ENCODE measurements at places on chromosomes 3 and 15.

DNA sequence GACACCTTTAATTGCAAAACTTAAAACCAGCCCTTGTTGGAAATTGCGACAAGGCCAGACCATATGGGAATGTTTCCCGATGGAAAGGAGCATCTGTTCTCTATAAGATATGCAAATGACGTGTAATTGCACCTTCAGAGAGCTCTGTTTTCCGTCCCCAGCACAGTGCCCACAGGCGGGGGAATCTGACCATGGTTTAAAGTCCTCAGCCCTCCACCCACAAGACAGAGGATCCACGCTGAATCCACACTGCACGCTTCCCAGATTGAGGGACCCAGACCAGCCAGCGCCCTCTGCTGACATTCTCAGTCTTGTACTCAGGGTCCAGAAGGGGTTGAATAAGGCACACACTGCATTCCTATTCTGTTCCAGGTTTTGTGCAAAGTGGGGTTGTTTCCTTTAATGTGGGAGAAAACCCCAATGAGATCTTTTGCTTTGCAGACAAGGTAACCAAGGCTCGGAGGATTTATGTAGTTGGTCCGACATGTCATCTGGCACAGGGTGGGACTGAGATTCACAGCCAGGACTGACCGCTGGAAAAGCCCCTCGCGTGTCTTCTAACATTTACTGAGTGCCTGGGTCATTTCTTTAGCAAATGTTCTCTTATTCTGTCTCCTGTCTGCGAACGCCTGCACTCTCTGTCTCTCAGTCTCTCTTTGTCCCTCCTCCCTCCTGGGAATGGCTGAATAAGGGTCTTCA is 36.8 kb upstream of the KLHL25 start:
- no peak for DNase-seq

GRCh38 chr3:197029511-197030167 is at the start of gene MELTF:
Gene MELTF (minus strand): TSS chr3:197029817. CDS start chr3:197029702, 115 bp downstream.
- DNase-seq = peak; percentile 30

- DNase-seq = no peak
Observed at GRCh38 chr3:84440291-84440690, 518.5 kb upstream of the CADM2 start.

DNA sequence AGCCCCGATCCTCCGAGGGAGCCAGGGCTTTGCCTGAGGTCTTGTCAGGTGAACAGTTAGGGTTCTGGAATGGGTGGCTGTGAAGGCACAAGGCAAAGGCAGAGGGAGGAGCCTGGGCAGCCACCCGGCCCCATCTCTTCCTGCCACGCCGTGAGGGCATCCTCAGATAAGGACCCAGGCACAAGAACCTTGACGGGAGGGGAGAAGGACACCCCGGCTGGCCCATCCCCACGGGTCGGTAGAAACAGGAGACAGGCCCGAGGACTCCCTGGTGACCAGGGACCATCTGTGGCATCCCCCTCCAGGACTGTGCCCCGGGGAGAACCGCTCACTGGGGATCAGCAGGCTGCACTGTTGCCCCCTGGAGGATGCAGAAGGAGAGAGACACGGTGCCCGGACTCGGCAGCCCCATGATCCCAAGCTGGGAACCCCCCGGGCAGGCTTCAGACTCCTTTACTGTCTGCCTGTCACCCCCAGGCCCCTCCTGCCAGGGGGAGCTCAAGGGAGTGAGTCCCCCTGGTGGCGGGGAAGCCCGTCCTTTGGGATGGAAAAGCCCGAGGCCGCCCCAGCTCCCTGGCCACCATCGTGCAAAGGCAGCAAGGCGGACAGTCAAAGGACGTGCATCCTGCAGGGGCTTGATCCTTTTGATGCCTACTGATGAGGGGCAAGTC is 12.3 kb upstream of the PCSK6 start:
- DNase-seq = peak; percentile 21

GRCh38 chr3:143657391-143657790 is 190.9 kb downstream of the SLC9A9 start:
- DNase-seq = no peak

- DNase-seq = no peak
Observed at GRCh38 chr15:71291723-71292122, 176.5 kb downstream of the THSD4 start.

GRCh38 chr3:16512435-16513140 is 911 bp downstream of the RFTN1 start:
- DNase-seq = peak; percentile 12

DNA sequence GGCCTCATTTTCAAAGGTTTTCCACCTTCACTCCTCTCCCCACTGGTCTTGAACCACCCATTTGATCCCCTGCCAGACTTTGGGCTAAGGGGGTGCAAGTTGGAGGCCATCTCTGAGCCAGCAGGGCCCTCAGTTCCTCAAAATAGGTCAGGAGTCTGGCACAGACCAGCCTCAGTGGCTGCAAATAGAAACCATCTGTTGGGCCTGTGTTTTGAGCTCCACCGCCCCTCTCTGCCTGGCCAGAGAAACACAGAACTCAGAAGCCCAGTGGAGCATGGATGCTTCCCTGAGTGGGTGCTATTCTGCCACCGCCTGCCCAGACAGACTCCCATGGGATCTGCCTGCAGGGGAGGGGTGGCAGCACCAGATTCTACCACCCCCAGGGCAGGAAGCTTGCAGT is 56.3 kb downstream of the CORO2B start:
- DNase-seq = no peak

DNA sequence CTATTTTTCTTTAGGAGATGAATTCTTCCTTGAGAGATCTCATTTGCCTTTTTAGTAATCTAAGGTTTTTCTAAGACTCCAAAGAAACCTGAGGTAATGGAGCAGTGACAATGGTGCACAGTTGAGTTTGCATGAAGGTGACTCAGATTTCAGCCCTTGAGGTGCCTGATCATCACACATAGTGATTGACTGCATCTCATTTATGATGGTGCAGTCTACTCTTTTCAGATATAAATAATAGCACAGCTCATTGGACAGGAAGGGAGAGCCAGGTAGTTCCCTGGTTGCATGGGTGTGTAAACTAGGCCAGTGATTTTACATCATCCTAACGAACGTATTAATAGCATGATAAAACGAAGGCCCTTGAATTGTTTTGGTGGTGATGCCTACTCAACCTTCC is 86.1 kb upstream of the SAMMSON start:
- no peak for DNase-seq

DNA sequence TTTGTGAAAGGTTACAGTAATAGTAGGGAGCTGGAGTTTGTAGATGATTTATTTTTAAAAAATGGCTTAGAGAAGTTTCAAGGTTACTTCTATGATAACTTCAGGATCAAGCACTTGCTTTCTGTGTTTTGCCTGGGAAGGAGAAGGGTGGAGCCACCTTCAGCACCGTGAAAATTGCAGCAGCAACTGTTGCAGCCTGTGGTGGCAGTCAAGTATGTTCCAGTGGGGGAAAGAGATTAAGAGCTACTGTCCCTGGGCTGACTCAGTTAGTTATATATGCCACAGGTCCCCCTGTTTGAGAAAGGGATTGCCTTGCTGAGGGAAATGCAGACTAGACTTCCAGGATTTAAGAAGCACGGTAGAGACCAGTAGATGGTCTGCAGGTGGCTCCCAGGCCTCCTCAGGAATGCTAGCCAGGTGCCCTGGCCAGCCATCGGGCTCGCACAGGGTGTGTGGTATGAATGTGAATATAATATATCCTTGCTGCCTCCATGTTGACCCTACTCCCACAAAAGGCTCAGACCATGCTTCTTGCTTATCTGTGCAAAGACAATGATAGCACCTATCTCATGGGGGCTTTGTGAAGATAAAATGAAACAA is 389.5 kb downstream of the CACNA2D3 start:
- DNase-seq = no peak

All from activated CD4-positive, CD25-positive, alpha-beta regulatory T cell treated with anti-CD3 and anti-CD28 coated beads, Interleukin-2, amount 50 U/mL, for 16 hours (primary cell).